ENCODE measurements at places on chromosomes 4 and X.

DNA sequence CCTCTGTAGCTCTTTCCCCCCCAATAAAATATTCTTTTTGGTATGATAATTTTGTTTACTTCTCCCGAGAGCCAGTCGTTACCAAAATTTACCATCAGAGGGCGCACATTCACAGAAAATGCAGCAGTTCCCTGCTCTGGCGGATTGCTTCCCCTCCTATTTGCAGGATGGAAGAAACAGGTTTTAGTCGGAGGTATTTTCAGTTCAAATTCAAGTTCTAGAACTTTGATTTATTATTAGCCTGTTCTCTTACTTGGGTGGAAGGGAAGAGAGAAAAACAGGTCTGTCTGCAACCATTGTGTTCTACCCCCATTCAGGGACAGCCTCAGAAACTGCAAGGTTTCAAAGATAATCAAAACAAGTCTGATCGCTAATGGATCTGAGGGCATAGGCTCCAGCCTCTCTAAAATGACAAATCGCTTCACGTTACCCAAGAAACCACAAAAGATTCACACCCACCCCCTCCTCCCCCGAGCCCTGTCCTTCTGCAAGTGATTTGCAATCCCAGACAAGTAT lies 263.8 kb upstream of the RPS6KA3 start:
- DNase-seq: peak; percentile 14

GRCh38 chrX:107662824-107663223 lies 34.5 kb downstream of the PRPS1 start:
- no peak for DNase-seq

- no peak for DNase-seq
Observed at GRCh38 chr4:20544645-20545044, 155.6 kb upstream of the PACRGL start.

DNA sequence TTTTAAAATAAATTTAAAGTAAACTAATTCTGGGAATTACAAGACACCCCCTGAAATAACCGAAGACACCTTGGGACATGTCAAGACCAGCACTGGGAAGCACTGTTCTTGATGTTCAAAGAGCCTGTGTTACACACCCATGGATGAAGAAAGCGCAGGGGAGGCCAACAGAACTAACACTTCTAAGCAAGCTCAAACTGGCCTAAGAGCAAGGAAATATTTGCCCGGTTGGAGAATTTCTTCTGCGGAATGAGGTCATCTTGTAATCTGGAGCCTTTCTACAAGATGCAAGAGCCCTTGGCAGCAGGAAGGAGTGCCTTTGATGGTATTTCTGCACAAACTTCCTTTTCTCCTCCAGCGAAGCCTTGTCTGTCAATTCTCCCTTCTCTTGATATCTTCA lies 9.3 kb upstream of the EFHC2 start:
- no peak for DNase-seq

- DNase-seq: no peak
Observed at GRCh38 chr4:102157984-102158383, 187.3 kb downstream of the SLC39A8 start.

DNA sequence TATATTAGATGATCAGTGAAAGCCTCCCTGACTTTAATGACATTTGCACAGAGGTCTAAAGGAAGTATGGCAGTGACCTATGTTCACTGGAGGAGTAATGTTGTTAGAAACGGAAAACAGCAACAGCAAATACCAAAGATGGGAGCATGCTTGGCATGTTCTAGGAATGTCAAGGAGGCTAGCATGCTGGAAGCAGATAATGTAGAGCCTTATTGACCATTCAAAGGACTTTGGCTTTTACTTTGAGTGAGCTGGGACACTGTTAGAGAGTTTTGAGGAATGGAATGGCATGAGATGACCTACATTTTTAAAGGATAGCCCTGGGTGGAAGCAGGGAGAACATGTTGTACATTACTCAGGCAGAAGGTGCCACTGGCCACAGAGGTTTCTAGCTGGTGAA lies 6.0 kb downstream of the RPA4 start:
- DNase-seq: no peak

GRCh38 chr4:159697322-159698283 lies 594.7 kb downstream of the RAPGEF2 start:
- no peak for DNase-seq

- no peak for DNase-seq
Observed at GRCh38 chr4:102637391-102637790, 123.4 kb downstream of the MANBA start.

GRCh38 chrX:134735015-134735414 lies 76.7 kb upstream of the PLAC1 start:
- DNase-seq: no peak

DNA sequence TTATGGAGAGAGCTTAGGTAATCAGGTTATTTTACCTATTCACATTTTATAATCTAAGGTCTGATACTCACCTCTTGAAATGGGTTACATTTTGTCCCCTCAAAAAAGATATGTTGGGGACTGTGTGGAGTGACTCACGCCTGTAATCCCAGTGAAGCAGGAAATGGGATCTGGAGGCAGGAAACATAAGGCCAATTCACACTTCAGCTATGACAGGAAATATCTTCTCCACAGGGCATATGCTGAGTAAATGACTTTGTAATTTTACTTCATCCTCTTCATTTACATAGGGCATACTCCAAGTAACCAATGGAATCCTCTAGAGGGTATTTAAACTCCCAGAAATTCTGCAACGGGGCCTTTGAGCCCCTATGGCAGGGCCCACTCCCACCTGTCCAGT lies 54.8 kb upstream of the ZMAT1 start:
- DNase-seq: no peak

- no peak for DNase-seq
Observed at GRCh38 chrX:15404401-15405096, 20.3 kb upstream of the VEGFD start.

- no peak for DNase-seq
Observed at GRCh38 chrX:134998246-134998645, 7.5 kb downstream of the SMIM10 start.

DNA sequence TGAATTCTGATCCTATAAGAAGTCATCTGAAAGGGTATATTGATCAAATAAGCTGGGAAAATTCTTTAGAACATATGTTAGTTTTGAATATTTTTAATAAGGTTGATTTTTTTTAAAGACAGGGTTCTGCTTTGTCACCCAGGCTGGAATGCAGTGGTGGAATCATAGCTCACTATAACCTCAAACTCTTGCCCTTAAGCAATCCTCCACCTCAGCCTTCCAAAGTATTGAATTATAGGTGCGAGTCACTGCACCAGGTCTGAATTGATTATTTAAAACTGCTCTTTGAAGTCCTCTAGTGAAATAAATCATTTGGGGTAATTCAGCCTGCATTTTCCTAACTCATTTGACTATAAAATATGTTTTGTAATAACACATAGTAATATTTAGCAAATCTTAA lies 812.3 kb downstream of the PDHA2 start:
- no peak for DNase-seq

GRCh38 chr4:108449129-108449528 lies 171.2 kb upstream of the RPL34 start:
- no peak for DNase-seq

DNA sequence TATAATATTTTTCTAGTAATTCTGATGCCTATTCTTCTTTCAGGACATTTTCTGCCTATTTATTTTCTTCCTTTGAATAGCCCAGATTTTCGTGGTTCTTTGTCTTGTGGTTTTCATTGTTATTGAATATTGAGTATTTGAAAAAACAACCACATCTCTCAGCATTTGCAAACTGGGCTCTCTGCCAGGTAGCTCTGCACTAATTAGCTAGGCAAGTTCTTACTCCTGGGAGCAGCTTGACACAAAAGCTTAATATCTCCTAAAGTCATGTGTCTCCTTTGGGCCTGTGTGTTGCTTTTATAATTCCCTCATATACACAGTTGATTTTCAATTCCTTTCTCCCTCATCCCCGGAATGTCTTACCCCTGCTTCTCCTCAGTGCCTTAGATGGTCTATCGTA lies 413.5 kb upstream of the GRIA3 start:
- DNase-seq: no peak

GRCh38 chr4:8306511-8307021 lies 37.0 kb downstream of the HTRA3 start:
- DNase-seq: no peak

DNA sequence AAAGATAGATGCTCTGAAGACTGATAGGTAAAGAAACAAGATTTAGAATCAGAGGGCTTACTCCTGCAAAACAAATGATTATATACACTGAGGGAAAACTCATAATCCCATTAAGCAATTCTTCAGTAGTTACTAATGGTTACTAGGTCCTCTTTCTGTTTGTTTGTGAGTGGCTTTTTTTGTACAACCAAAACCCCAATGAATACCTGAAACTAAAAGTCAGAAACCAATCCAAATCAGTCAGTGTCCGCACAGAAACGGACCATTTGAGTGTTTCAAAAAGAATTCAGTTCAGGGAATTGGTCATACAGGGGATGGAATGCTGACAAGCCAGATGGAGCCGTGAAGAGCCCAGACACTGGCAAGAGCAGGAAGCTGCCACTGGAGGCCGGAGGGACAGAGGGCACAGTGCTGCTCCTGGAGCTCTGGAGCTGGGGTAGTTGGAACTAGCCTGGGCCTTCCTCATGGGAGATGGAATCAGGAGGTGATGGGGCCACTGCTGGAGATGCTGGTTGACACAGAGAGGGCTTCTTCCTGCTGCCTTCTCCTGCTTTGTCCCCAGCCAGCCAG lies 31.9 kb downstream of the SETD7 start:
- DNase-seq: no peak

GRCh38 chrX:66638591-66639500 lies at the start of gene EDA2R:
TSS of gene EDA2R (minus strand) at chrX:66639078. CDS start at chrX:66616020, 23,058 bp downstream.
- DNase-seq: no peak

- no peak for DNase-seq
Observed at GRCh38 chr4:21628116-21628670, 320.4 kb downstream of the KCNIP4 start.

DNA sequence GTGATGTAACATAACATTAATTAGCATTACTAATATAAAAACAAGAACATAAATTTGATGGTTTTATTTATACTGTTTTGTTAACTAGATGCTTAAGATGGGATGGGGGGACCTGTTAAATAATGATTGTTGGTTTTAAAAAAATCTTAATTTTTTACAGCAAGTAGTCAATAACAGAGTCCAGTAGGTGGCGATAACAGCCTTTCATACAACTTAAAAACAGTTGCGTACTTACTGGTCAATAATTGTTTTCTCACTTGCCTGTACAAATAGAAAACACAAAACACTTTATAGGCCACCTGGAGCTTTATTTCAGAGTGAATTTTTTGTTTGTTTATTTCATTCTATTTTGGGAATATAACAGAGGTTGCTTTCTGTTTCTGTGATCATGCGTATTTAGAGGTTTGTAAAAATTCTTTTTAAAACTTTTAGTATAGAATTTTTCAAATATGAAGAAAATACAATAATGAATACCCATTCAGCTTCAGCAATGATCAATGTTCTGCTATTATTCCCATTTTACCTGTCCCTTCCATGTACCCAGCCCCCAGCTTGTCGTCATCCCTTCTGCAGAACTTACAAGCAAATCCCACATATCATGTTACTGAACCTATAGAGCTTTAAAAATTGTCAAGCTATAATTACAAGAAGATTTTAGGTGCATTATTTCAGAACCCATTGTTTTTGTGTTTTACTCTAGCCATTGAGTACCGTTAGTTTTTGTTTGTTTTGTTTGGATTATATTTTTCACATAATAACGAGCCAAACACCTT lies 97.1 kb downstream of the MRPL1 start:
- no peak for DNase-seq

GRCh38 chr4:86356425-86357210 lies 3.2 kb downstream of the MAPK10 start:
- no peak for DNase-seq

- no peak for DNase-seq
Observed at GRCh38 chr4:143726714-143727113, 26.2 kb upstream of the FREM3 start.

DNA sequence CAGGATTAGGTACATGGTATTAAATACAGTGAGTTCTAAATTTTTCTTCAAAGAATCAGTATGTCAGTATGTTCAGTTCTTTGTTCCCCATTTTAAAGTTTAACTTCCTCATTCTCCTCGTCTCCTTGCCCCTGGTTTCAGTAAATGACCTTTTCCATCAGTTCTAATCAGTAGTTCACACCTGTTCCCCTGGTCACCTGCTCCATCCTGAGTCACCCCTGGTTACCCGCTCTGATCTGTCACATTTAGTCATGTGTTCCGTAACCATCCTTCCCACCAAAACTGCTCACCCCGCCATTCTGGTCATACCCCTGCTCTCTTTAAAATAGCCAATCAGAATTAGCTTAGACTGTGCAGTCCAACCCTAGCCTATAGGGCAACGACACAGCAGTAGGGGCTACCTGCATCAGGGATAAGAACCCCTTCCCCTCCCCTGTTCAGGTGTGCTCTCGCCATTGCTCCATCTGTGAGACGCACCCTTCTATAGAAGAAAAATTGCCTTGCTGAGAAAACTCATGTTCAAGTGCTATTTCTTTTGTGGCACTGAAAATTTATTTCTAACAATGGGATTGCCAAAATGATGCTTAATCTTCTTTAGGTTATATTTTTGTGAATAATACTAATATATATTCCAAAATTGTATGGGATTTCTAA lies 181.3 kb downstream of the OR13H1 start:
- no peak for DNase-seq

- no peak for DNase-seq
Observed at GRCh38 chrX:127457161-127457560, 595.0 kb downstream of the ACTRT1 start.

GRCh38 chr4:25075851-25076250 lies 45.1 kb upstream of the LGI2 start:
- no peak for DNase-seq

DNA sequence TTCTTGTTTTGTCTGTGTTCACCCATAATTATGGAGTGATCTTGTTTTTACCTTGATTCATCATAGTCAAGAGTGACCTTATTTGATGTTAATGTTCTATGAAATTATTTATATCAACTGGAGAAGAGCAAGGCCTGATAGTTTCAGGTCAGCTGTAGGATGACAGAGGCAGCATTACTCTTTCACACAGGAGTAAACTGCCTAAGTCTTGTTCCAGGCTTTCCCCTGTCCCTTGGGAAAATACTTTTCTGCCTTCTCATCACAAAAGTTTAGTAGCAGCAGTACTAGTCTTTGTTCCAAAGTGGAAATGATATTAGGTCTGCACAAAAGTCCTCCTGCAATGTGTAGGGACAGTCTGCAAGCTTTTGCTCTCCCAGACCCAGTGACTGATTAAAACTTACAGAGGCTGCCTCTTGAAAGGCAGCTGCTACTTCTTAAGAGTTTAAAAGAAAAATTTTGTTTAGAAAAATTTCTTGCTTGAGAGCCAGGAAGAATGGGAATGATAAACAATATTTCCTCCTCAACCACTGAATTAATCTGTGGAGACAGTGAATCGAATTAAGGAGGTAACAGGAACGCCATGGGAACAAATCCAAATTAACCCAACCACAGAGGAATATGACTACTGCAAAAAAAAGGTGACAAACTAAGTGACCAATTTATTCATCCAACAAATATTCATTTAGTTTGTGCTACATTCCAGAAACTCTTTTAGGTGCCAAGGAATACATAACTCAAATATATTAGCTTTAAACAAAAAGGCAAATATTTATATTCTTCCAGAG lies 991.4 kb upstream of the PABPC4L start:
- DNase-seq: no peak

- no peak for DNase-seq
Observed at GRCh38 chr4:3285558-3286334, 7.1 kb upstream of the RGS12 start.

Measured in effector memory CD4-positive, alpha-beta T cell (primary cell).